ENCODE measurements at places on chromosomes 7 and 10. TPM values are rescaled to one million over a fixed set of nuclear protein-coding genes. Genes with fewer than 3 reads are reported as not detected.

The CYP2C19 gene
- not detected for total RNA-seq

The BZW2 gene
- total RNA-seq = 93.6 TPM

The HELLS gene
- total RNA-seq = 18.9 TPM

The CHRM2 gene
- under 0.01 TPM for total RNA-seq

The SDK1 gene
- 30.9 TPM for total RNA-seq

The STEAP1B gene
- total RNA-seq = 2.0 TPM

The UCN3 gene
- total RNA-seq = not detected

The LIPN gene
- total RNA-seq = not detected

The PRLHR gene
- not detected for total RNA-seq

The PDIA4 gene
- total RNA-seq = 463 TPM

The SRRM3 gene
- 0.30 TPM for total RNA-seq

The C10orf53 gene
- not detected for total RNA-seq

The PIK3CG gene
- not detected for total RNA-seq

The MSRB2 gene
- 9.2 TPM for total RNA-seq

The MRC1 gene
- 0.17 TPM for total RNA-seq

The LZTS2 gene
- total RNA-seq = 72.9 TPM

The CYP2E1 gene
- 0.40 TPM for total RNA-seq

The AMPH gene
- 0.17 TPM for total RNA-seq

The PRDX3 gene
- total RNA-seq = 361 TPM

The SH2B2 gene
- 15.0 TPM for total RNA-seq

The HYCC1 gene
- 41.3 TPM for total RNA-seq

The CH25H gene
- total RNA-seq = 0.10 TPM

The NUTM2A gene
- 0.35 TPM for total RNA-seq

The GPR15LG gene
- total RNA-seq = 6.8 TPM

The GPR158 gene
- total RNA-seq = not detected

The DMTF1 gene
- 23.8 TPM for total RNA-seq

The SRPK2 gene
- 79.5 TPM for total RNA-seq

The CUZD1 gene
- total RNA-seq = 0.69 TPM

The COBL gene
- total RNA-seq = 1.4 TPM

The OR2A42 gene
- total RNA-seq = 0.15 TPM

The SVOPL gene
- total RNA-seq = 0.05 TPM

The PANK1 gene
- total RNA-seq = 14.6 TPM

The NUTM2B gene
- not detected for total RNA-seq

The GFRA1 gene
- total RNA-seq = 112 TPM

The SLC18A3 gene
- total RNA-seq = 0.10 TPM

The CYP3A4 gene
- not detected for total RNA-seq

The CCDC126 gene
- 18.7 TPM for total RNA-seq

The OR2A5 gene
- not detected for total RNA-seq

The SLC39A12 gene
- not detected for total RNA-seq

The GSDME gene
- 79.0 TPM for total RNA-seq

The TAS2R41 gene
- total RNA-seq = not detected

The MALRD1 gene
- not detected for total RNA-seq

The ASB4 gene
- not detected for total RNA-seq
